ENCODE measurements at places on chromosomes 2 and 18.
A peak's percentile ranks its signal among the peaks of the same experiment; 100 is the strongest.

DNA sequence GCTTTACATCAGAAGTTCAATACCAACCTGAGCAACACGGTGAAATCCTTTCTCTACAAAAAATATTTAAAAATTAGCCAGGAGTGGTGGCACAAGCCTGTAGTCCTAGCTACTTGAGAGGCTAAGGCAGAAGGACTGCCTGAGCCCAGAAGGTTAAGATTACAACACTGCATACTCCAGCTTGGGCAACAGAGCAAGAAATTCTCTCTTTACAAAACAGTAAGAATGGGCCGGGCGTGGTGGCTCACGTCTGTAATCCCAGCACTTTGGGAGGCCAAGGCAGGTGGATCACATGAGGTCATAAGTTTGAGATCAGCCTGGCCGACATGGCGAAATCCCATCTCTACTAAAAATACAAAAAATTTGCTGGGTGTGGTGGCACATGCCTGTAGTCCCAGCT is 113.2 kb downstream of the USP34 start:
- no peak for DNase-seq

DNA sequence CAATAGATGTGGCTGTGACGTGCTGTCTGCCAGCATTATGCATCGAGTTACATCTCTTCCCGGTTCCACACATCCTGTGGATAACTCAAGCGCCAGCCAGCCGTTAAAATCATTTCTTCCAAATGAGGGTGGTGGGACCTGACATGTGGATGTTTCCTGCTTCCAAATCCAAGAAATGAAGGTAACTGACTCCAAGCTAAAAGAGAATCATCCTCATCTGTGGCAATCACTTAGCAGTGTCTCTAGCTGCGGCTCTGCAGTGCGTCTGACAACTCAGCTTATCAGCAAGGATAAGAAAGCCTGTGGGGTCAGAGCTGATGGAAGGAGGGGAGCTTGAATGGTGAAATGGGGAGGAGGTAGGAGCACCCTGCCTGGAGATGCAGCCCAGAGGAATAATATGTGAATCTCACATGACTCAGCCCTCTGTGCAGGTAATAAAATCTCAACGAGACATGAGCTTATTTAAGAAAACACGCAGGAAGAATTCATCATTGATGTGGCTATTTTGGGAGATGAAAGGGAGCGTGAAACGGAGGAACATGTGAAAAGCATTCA is 382.2 kb upstream of the TRIB2 start:
- DNase-seq, result no peak

DNA sequence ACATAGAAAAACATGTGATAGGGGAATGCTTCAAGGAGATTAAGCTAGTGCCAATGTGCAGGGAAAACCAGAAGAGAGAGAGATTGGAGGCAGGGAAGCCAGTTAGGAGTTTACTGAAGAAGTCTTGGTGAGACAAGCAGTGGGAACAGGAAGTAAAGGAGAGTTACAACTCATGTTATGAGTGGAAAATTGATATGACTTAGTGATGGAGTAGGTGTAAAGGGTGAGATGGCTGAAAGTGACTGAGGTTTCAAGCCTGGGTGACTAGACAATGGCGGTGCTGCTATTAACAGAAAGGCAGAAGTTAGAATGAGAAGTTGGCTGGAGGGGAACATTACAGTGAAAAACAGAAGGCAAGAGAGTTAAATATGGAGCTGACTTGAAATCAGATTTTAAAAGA is 16.5 kb downstream of the DOK1 start:
- DNase-seq, result no peak

- DNase-seq, result no peak
Observed at GRCh38 chr2:4300616-4301015, 597.2 kb downstream of the DCDC2C start.

- no peak for DNase-seq
Observed at GRCh38 chr2:19358242-19359020, at the start of gene OSR1. OSR1 (minus strand) TSS chr2:19358623; CDS start chr2:19353805, 4,818 bp downstream.

DNA sequence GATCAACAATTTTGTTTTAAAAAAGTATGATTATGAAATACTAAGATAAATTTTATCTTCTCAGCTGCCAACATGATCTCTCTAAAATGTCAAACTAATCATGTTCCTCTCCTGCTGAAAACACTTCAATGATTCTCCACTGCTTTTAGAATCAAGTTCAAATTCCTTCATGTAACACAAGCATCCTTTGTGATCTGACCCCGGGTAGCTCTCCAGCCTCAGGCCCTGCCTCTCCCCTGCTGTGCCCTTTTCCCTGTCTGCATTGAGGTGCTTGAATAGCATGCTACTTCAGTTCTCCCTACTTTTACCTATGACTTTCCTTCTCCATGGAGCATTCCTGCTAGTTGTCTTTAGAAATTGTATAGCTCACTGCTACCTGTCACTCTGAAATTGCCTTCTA is 274.8 kb downstream of the PDE11A start:
- no peak for DNase-seq

- no peak for DNase-seq
Observed at GRCh38 chr2:8737571-8738175, 55.8 kb downstream of the ID2 start.

DNA sequence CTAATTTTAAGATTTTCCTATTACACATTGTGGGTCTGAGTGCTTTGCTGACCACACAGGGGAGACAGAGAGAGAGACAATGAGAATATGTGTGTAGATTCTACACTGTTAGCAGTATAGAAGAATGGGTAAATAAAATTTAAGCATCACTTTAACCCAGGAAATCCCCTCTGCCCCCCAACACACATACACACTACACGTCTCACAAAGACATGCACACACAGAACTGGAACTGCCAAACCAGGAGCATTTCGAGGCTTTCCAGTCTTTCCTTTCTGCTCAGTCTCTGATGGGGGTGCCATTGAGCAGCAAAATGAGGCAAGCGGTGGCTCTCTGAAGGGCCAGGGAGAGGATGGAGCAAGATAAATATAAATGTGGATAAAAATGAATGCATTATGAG is 2.5 kb downstream of the MERTK start:
- no peak for DNase-seq

DNA sequence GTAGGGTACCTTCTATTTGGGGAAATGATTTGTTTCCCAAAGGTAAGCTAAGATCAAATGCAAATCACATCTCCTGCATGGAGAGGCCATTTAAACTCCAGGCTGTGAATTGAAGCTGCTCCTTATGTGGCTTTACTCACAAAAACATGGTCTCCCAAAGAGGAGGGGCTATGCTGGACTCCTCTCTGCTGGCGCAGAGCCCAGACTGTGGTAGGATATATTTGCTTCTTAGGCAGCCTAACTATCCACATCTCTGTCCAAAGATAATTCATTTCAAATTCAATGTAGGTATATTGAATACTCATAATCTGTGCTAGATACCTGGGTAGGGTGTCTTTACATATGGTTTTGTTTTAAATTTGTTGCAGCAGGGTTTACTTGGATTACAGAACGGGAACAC is 358.5 kb downstream of the ALK start:
- DNase-seq, result no peak

- DNase-seq, result no peak
Observed at GRCh38 chr18:3283908-3284307, 22.0 kb downstream of the MYL12B start.

DNA sequence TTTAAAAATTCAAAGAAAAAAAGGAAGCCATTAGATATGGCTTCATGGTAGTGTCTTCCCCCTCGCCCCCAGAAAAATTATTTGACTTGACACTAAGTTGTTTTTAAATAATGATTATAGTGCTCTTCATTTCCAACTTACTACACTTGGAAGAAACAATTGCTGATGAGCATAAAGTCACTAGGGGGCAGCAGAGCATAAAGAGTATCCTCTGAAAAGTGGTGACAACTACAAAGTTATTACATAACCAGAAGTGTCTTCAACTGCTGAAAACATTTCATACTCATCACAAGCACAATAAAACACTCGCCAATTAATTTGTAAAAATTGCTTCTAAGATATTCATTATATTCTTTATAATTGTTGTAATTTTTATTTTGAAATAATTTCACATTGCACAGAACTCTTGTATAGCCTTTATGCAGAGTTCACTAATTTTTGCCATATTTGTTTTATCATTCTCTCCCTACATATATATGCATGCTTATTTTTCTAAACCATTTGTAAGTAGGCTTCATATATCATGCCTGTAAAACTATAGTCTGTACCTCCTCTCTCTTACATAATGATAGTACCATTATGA is 54.9 kb downstream of the EXOC6B start:
- DNase-seq, result peak; percentile 57

- DNase-seq, result no peak
Observed at GRCh38 chr18:6677086-6677485, 52.4 kb upstream of the ARHGAP28 start.

DNA sequence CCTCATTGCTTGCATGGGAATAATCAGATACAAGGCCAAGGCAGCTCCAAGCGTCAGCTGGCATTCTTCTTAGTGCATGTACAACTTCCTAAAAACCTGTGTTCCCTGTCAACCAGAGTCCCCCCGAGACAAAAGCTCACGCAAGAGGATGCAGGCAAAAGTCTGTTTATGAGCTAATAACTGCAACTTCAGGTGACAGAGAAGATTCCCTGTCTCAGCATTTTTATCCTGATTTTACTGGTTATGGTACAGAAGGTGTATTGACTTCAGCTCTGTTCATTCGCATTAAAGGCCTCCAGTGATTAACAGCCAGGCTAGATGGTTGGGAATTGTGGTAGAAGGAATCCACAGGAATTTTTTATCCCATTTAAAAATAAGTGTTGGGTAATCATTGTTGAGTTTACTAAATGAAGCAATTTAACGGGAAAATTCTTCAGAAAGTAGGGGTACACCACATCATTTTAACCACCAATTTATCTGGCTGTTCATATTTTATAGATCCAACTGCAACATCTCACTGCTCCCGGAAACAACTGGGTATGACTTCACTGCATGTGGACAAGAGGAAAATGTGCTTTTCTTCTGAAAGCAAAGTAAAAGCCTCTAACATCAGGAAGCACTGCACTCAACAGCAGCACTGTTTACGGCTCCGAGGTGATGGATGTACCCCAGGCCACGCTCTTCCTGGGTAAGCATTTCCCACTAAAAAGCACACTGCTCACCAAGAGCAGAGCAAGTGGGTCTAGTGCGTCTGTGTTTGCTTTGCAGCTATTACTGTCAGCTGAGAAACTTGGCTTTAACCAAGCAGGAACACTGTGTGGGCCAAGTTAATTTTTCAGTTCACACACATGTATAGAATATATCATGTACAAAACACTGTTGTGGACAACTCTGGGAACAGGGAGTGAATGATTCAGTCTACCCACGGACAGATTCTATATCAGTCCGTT is 31.9 kb downstream of the CCBE1 start:
- DNase-seq, result no peak

GRCh38 chr2:140539242-140539875 is 1591.5 kb downstream of the LRP1B start:
- DNase-seq, result no peak

DNA sequence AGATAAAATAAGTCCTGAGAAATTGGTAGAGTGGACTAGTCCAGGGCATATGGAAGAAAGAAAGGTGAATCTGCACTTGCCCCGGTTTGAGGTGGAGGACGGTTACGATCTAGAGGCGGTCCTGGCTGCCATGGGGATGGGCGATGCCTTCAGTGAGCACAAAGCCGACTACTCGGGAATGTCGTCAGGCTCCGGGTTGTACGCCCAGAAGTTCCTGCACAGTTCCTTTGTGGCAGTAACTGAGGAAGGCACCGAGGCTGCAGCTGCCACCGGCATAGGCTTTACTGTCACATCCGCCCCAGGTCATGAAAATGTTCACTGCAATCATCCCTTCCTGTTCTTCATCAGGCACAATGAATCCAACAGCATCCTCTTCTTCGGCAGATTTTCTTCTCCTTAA is 9.8 kb downstream of the SERPINB13 start:
- no peak for DNase-seq

- DNase-seq, result no peak
Observed at GRCh38 chr18:12577848-12578247, 80.1 kb downstream of the SPIRE1 start.

GRCh38 chr2:26692279-26692896 is at the start of gene KCNK3:
KCNK3 (plus strand) TSS chr2:26692722; CDS start chr2:26692876, 154 bp downstream.
- peak; percentile 24 for DNase-seq

GRCh38 chr18:23929362-23929930 is 85.1 kb upstream of the TTC39C start:
- DNase-seq, result peak; percentile 77

GRCh38 chr2:229130522-229130921 is 140.6 kb downstream of the PID1 start:
- DNase-seq, result no peak

DNA sequence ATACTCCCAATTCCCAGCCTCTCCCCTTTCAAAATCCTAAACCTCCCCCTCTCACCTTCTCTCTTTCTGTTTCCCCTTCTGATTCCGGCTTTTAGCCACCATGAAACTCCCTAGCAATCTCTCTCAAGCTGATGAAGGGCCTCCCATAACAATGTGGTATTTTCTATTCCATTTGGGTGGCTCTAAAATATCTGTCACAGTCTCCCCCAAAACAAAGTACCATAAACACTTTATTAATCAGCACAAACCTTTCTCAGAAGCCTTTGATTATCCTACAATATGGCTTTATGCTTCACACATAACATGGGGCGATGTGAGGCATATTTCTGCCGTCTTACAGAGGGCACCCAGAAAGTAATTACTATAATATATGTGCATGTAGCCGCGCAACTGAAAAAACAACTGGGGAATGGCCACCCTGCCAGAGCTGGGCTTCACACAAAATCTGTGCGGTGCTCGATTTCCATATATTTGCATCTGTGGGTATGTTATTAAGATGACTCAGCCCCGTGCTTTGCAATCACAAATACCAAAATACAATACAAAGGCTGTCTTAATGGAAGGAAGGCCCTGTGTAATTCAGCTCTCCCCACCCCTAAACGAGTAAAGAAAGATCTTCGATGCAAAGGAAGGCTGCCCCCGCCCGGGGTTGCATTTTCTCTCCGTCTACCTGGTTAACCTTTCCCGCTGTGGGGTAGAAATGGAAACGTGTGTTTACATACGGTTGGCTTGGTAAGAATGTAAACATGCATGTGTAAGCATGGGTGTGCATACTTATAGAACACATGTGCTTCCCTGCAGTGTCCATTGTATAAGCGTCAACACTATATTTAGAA is 81.4 kb downstream of the CELF4 start:
- DNase-seq, result no peak

GRCh38 chr2:159030674-159031380 is 62.4 kb downstream of the TANC1 start:
- no peak for DNase-seq

- DNase-seq, result no peak
Observed at GRCh38 chr18:41906528-41907146, 48.4 kb upstream of the PIK3C3 start.
